ENCODE measurements at places on chromosomes 5 and 9. TPM values are rescaled to one million over a fixed set of nuclear protein-coding genes. Genes with fewer than 3 reads are reported as not detected.
A peak's percentile ranks its signal among the peaks of the same experiment; 100 is the strongest.

DNA sequence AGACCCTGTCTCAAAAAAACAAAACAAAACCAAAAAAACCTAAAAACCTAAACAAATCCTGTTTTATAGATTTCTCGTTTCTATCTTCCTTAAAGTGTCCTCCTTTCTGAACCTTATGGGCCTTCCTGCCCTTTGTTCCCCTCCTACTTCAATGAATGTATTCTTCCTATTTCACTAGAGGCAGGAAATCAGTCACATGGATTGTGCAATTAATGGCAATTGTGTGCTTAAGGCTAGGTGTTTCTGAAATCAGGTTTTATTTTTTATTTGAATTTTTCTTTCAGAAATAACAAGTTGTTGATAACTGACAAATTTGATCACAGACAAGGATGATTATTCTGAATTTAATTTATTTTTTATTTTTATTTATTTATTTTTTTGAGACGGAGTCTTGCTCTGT, 220.6 kb upstream of the SEMA6A start:
- H3K4me1 ChIP-seq, result no peaks in the 10 kb centered on the region
- no peaks in the 10 kb centered on the region for H3K36me3 ChIP-seq
- H3K27me3 ChIP-seq, result no peaks in the 10 kb centered on the region

- no peak overlapping the region for H3K4me3 ChIP-seq
- H3K27ac ChIP-seq, result no peak overlapping the region
- no peak for DNase-seq
- H3K27me3 ChIP-seq, result peaks cover 12% of the 10 kb centered on the region
- H3K36me3 ChIP-seq, result no peaks in the 10 kb centered on the region
Observed at GRCh38 chr5:14588145-14588544, 6.6 kb downstream of the OTULINL start.

Gene PCDHGB7
- 23.9 TPM for total RNA-seq

DNA sequence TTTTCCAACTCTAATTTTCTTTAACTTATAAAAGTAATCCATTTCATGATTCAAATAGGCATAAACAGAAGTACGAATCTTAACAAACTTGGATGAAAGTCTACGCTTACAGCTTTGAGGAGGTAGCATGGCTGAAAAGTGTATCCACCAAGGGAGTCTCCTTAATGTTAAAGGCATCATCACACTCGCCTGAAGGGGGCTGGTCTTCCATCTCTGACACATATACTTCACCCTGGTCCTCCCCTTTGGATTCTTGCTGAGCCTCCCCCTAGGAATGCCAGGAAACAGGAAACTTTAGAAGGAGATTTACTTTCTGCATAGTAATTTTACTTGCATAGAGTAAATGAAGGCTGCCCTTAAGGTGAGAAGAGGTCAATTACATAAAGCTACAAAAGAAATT, 10.3 kb upstream of the NME5 start:
- H3K27ac ChIP-seq, result no peak overlapping the region
- H3K27me3 ChIP-seq, result no peaks in the 10 kb centered on the region

Gene KIF12
- total RNA-seq, result 0.59 TPM

DNA sequence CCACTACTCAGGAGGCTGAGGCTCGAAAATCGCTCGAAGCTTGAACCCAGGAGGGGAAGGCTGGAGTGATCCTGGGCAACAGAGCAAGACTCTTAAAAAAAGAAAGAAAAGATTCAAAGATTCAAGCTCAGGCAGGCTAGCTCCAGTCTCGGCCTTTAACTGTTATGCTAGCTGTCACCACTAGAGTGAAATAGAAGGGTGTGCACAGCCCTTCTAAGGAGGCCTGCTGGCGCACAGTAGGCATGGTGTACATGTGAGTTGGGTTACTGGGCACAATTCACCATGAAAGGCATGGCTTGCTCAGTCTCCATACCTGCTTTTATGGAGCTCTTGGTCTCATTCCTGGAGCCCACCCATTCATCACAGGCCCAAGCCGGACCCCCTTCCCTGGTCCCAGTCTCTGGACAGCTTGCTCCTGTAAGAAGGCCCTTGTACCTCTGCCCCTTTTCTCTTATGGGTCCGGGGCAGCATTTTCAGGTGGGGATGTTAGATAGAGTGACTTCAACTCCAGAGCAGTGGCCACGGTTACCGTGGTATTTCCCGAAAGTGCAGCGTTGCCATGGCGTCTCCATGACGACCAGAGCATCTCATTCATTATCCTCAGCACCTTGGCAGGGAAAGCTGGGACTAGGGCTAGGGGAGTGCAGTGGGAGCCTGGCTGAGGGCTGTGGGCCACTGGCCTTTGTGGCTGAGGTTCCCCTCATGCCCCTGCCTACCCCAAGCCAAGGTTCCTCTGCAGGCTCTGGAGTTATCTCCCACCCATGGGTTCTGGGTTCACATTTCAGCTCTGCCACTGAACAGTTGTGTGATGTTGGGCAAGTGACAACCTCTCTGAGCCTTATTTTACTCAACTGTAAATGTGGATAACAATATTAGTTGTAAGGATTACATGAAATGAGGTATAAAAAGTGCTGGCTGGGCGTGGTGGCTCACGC, 5.7 kb downstream of the NDST1 start:
- DNase-seq, result no peak
- no peak overlapping the region for H3K27ac ChIP-seq
- H3K36me3 ChIP-seq, result no peaks in the 10 kb centered on the region

Gene SLC36A2
- total RNA-seq, result not detected

Gene OTULINL
- 4.9 TPM for total RNA-seq

Gene LCN15
- total RNA-seq, result not detected

- no peak for DNase-seq
- H3K4me1 ChIP-seq, result no peaks in the 10 kb centered on the region
- no peaks in the 10 kb centered on the region for H3K36me3 ChIP-seq
- no peak overlapping the region for H3K4me3 ChIP-seq
- H3K27me3 ChIP-seq, result no peaks in the 10 kb centered on the region
Observed at GRCh38 chr5:159392871-159393270, 62.6 kb upstream of the IL12B start.

Gene FAM78A
- 0.32 TPM for total RNA-seq

Gene PCA3
- total RNA-seq, result 0.30 TPM

- no peak for DNase-seq
- H3K36me3 ChIP-seq, result no peaks in the 10 kb centered on the region
- H3K27me3 ChIP-seq, result peaks cover 8% of the 10 kb centered on the region
- H3K4me1 ChIP-seq, result no peaks in the 10 kb centered on the region
- H3K4me3 ChIP-seq, result no peak overlapping the region
Observed at GRCh38 chr5:96942911-96943310, 7.0 kb downstream of the LNPEP start.

Gene PLCXD3
- total RNA-seq, result 0.09 TPM

Gene TAF11L10
- total RNA-seq, result not detected

GRCh38 chr9:93136011-93136440, 2.0 kb upstream of the NINJ1 start:
- H3K27me3 ChIP-seq, result peaks cover 15% of the 10 kb centered on the region
- H3K36me3 ChIP-seq, result no peaks in the 10 kb centered on the region
- peaks cover 13% of the 10 kb centered on the region for H3K4me1 ChIP-seq
- H3K4me3 ChIP-seq, result no peak overlapping the region
- no peak overlapping the region for H3K27ac ChIP-seq

- peaks cover 20% of the 10 kb centered on the region for H3K4me1 ChIP-seq
- no peak overlapping the region for H3K27ac ChIP-seq
- H3K4me3 ChIP-seq, result no peak overlapping the region
- peak; percentile 24 for DNase-seq
- peaks cover 13% of the 10 kb centered on the region for H3K27me3 ChIP-seq
Observed at GRCh38 chr5:151155775-151156506, 1.6 kb downstream of the ANXA6 start.

DNA sequence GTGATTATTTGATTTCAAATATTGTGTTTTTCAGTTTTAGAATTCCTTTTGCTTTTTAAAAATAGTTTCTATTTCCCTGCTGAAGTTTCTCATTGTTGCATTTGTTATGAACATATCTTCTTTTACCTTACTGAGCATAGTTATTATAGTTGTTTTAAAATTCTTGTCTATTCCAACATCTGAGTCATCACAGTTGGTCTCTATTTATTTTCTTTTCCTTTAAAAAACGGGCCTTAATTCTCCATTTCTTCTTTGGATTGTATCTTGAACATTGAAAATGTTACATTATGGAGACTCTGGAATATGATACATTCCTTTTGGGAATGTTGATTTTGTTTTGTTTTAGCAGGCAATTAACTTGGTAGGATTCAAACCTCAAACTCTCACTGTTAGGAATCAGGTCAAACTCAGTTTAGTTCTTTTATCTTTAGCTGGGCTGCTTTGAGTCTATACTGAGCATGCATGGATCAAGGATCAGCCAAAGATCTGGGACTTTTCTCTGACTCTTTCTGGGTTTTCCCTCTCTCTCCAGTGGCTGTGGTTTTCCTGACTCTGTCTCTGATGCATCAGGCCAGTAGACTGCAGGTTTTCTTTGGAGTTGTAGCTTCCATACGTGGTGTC, 70.3 kb downstream of the TEK start:
- peaks cover 5% of the 10 kb centered on the region for H3K4me1 ChIP-seq
- H3K36me3 ChIP-seq, result no peaks in the 10 kb centered on the region
- no peak overlapping the region for H3K27ac ChIP-seq
- no peaks in the 10 kb centered on the region for H3K27me3 ChIP-seq
- no peak overlapping the region for H3K4me3 ChIP-seq

Gene ANKRD31
- 0.74 TPM for total RNA-seq

DNA sequence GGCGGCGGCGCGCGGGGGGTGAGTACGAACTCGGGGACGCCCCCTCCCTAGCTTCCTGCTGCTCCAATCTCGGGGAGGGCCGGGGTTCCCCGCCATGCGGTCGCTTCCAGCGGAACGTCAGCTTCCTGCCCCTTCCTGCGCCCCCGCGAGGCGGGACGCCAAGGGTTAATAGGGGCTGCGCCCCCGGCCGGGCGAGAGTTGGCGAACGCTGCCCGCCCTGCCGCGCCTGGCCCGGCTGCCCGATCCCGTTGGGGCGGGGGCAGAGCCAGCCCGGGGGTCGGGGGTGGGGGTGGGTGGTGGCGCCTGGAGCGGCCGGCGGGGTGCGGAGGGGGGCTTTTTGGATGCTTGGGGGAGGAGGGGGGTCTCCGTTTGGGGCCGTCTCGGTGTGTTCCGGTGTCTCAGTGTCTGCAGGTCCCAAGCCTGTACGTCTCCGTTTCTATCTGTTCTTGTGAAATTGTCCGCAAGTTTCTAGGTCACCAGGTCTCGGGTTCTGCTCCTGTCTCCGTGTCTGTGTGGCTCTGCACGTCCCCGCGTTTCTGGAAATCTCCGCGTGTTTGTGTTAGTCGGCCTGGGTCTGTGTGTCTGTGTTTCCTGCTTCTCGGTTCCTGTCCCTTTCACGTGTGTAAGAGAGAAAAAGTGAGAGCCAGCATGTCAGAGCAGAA, 789 bp downstream of the COL27A1 start:
- peak; percentile 75 for DNase-seq
- no peaks in the 10 kb centered on the region for H3K36me3 ChIP-seq
- H3K4me1 ChIP-seq, result peaks cover 33% of the 10 kb centered on the region
- H3K4me3 ChIP-seq, result peak overlapping the region; percentile 78

- no peaks in the 10 kb centered on the region for H3K4me1 ChIP-seq
- H3K27ac ChIP-seq, result no peak overlapping the region
Observed at GRCh38 chr9:33202552-33203201, 35.5 kb upstream of the B4GALT1 start.

Gene C9orf152
- total RNA-seq, result not detected

DNA sequence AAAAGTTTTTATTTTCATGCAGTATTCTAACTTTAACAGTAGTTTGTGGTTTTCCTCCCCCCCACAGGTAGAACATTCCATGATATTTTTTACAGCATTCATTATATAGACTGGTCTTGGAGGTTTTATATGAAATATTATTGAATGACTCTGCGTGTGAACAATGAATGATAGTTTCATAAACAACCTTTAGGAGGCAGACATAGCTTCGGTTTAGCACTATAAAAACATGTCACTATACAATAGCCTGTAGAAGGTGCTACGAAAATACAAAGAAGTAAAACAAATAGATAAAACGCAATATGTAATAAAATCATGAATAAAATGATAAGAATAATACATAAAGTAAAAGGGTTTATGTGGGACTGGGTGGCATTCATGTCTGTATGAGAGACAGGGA, 8.5 kb downstream of the KLF4 start:
- no peak for DNase-seq
- H3K27me3 ChIP-seq, result peaks cover 6% of the 10 kb centered on the region
- H3K27ac ChIP-seq, result no peak overlapping the region
- H3K4me3 ChIP-seq, result no peak overlapping the region

Gene EGFLAM
- 0.15 TPM for total RNA-seq

DNA sequence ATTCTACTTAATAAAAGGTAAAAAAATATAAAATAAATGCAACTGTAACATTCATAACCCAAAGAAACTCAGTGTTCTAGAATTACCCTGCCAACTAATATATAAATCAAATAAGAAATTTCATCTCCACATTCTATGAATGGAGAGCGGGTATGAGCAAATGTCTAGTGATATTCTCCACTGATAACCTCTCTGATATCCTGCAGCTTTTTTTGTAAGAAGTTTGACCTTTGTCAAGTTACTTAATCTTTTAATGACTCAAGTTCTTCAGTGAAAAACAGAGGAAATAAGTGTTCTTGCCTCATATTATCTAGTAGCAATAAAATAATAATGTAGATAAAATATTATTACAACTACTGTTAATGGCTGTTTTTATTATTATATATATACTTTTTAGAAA, 1275.6 kb upstream of the CDH9 start:
- DNase-seq, result no peak
- H3K4me1 ChIP-seq, result no peaks in the 10 kb centered on the region
- no peaks in the 10 kb centered on the region for H3K27me3 ChIP-seq
- no peak overlapping the region for H3K4me3 ChIP-seq

Gene PCDHB3
- total RNA-seq, result 6.7 TPM

DNA sequence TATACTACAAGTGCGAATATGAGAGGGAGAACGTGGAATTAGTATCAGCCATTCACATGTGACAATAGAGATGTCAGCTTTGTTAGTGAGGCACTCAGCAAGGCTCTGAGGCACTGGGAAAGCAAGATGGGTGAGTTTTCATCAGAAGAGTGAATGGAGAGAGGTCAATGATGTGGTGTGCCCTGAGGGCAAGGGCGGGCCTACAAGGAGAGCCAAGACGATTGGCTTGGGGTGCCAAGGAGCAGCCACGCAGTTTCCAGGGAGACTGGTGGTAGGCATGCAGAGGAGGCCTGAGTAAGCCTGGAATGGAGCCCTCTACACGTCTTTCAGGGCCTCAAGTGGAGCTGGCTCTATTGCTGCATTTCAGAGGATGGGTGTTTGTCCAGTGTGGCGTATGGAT, 24.7 kb downstream of the BTF3 start:
- no peaks in the 10 kb centered on the region for H3K4me1 ChIP-seq
- no peaks in the 10 kb centered on the region for H3K27me3 ChIP-seq
- DNase-seq, result no peak
- no peak overlapping the region for H3K27ac ChIP-seq
- H3K36me3 ChIP-seq, result no peaks in the 10 kb centered on the region

- H3K36me3 ChIP-seq, result no peaks in the 10 kb centered on the region
- H3K27ac ChIP-seq, result peak overlapping the region; percentile 94
- peak; percentile 47 for DNase-seq
- H3K4me3 ChIP-seq, result no peak overlapping the region
Observed at GRCh38 chr5:109412981-109413402, 3.2 kb upstream of the PJA2 start.

DNA sequence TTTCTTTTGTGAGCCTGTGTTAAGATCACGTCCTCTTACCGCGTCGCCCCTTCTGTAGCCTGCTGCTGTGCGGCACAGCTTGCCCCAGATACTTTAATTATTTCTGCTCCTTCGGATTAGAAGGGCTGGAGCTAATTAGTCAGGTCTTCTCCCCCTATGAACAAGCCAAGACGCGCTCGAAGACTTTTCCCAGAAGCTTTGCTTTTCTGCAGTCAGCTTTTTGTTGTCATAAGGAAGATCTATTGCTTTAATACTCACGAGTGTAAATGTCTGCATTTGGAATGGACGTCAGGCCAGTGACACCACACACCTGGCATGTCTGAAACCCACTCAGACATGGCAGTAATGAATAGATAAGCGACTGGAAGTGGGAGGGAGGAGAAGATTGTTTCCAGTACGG, 37.0 kb downstream of the PRUNE2 start:
- peak overlapping the region; percentile 28 for H3K4me3 ChIP-seq
- no peak overlapping the region for H3K27ac ChIP-seq
- peak; percentile 84 for DNase-seq
- peaks cover 54% of the 10 kb centered on the region for H3K4me1 ChIP-seq

Gene TRIM36
- 42.6 TPM for total RNA-seq

Measured in neural progenitor cell (in vitro differentiated cells).